Mucosa of descending colon (tissue), 3 donors: ENCODE measurements at places on chromosomes 3 and 15.

DNA sequence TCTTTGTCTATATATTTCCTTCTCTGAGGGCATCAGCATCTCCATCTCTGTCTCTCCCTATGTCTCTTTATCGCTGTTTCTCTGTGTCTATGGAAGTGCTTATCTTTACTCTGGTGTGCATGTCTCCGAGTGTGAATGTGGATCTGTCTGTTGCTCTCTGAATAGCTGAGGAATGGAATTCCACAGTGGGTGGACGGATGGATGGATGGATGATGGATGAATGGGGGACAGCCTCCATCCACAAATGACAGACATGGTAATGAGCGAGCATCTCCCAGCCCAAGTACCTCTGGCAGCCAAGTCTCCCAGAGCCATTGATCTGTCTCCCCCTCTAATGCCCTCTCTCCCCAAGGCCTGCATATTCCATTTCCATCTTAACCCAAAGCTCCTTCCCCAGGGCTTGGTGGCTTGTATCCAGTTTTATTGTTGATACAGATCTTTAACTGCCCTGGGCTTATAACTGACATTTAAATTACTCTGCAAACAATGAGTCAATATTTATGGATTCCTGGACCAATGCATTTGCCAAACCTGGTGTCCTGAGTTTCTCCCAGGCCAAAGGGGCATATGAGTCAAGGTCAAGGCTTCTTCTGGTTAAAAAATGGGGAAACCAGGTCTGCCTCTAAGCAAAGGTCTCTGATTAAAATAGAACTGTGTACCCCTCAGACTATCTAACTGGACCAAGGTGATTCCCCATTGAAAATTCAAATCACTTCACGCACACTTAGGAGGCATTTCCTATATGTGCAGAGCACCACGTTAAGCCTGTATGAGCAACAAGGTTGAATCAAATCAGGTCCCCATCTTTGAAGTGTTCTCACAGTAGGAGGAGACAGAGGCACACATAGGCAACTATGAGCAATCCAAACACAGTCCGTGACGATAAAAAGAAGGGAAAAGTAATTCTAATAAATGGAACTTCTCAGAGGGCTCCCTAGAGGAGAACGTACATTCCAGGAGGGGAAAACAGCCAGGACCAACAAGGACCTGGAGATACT lies 109.9 kb downstream of the TLE3 start:
- DNase-seq, result no peak

GRCh38 chr15:81481346-81481745 lies 107.3 kb upstream of the TMC3 start:
- DNase-seq, result no peak

DNA sequence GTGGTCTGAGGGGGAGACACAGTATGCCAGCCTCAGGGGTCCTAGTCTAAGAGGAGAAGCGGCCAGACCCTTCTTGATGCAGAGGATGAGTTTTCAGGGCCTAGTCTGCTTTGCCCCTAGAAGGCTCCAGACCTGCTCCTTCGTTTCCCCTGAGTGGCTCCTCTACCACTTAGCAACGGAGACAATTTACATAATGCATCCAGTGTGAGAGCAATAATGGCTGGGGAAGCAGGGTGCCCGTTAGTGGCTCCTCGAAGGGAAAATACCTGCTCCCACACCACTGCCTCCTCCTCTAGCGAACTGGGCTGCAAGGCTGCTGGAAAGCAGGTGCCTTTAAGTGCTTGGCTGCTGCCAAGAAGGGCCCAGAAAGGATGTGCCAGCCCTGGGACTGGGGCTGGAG lies 38.9 kb downstream of the CACNA2D2 start:
- DNase-seq, result no peak

- DNase-seq, result no peak
Observed at GRCh38 chr3:114404590-114404989, 110.8 kb downstream of the TIGIT start.

DNA sequence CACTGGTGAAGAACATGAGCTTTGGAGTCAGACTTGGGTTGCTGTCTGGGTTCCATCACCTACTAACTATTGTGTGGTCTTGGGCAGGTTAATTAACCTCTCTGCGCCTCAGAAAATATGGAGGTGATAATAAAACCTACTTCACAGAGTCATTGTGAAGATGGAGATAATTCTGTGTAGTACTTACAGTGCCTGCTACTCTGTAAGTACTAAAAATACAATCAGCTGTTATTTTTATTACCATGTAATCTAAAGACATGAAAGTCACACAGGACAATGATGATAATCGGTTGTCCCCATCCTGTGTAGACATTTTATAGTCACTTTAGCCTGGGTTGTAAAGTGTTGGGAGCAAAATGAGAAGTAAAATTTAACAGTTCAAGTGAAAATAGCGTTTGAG lies 334.1 kb downstream of the THSD4 start:
- DNase-seq, result no peak

DNA sequence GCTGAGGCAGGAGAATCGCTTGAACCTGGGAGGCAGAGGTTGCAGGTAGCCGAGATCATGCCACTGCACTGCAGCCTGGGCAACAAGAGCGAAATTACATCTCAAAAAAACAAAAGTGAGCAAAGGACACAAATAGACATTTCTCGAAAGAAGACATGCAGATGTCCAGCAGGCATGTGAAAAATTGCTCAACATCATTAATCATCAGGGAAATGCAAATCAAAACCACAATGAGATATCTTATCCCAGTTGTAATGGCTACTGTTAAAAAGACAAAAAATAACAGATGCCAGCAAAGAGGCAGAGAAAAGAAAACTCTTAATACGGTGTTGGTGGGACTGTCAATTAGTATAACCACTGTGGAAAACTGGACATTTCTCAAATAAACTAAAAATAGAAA lies 20.9 kb downstream of the ASB7 start:
- no peak for DNase-seq

- DNase-seq, result no peak
Observed at GRCh38 chr3:159726231-159726964, 262.2 kb upstream of the IL12A start.

DNA sequence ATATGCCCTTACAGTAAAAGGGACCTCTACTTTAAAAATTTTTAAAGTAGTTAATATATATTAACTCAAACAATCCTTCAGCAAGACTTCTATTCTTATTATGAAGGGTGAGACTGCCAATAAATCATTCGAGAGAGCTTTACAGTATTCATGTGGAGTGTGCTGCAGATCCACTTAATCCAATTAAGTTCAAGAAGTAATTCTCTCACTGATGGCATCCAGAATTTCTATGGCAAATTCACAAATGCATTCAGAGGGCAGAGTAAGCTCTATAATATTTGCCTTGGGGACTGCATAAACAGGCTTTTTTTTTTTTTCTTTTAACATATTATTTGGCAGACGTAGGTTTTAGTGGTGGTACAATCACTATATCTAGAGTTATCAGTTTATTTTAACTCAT lies 692.0 kb downstream of the NLGN1 start:
- no peak for DNase-seq

- DNase-seq, result no peak
Observed at GRCh38 chr15:34700891-34701427, 53.8 kb downstream of the GJD2 start.

DNA sequence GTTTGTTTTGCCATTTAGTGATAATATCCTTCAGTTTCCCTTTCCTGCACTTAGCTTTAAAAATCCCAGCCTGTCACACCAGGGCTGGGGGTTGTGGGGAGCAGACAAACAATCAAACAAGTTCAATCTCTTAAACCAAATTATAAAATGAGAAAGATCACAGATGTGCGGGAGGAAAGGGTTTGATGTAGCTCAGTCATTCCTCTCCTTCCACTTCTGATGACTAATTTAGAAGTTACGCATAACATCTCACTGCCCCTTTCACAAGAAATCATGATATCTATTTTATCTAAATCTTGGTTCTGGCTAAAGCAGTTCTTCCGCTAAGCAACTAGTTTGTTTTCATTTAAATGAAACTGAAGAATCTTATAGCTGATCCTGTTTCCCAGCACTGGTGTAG lies 34.1 kb upstream of the ATG7 start:
- DNase-seq, result no peak

DNA sequence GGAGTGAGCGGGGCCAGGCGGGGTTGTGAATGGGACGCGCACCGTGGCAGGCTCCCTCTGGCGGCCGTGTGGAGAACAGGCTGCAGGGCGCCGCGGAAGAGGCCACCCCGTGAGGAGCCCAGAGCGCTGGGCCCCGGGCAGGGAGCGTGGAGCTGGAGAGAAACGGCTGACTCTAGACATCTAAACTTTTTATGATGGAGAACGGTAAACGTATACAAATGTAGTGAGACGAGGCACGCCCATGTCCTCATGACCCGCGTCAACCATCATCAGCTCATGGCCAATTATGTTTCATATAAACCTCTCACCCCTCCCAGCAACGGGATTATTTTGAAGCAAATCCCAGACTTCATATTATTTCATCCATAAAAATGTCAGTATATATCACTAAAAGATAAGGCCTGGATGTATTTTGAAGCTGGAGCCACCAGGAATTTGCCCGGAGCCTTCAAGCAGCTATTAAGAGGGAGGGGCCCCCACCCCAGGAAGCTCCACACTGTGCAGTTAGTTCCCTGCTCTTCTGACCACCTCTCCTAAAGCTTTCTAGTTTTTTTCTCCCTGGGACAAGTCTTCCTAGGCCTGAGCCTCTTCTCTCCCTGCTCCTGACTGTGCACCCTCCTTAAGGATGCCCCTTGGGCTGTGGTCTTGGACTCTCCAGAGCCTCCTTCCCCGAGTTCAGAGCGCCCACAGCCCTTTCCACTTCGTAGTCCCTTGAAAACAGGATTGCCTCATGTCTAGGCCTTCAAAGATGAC lies 149.5 kb downstream of the SMAD6 start:
- DNase-seq, result peak; percentile 90

GRCh38 chr3:46442576-46443530 lies 21.9 kb downstream of the LTF start:
- no peak for DNase-seq

- no peak for DNase-seq
Observed at GRCh38 chr3:180311242-180311641, 274.5 kb upstream of the PEX5L start.
